CD4-positive, alpha-beta T cell treated with Interleukin-12 subunit alpha and Interleukin-12 subunit beta, for 1 hour (primary cell): ENCODE measurements at places on chromosomes 7 and 10.
A peak's percentile ranks its signal among the peaks of the same experiment; 100 is the strongest.

DNA sequence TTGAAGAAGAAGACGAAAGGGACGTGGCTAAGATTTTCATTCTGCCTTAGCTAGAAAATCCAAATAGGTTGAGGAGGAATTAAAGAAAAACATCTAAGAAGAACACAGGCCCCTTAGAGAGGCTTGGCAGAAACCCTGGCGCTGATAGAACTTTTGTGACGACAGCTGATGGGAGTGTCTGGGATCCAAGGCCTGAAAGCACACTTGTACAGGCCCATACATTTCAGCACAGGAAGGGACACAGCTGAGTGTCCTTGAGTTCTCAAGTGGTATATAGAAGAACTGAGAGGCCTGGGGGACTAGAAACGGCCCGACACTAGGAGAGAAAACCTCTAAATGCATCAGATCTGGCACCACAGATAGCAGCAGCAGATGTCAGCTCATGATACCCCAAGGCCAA lies 39.5 kb downstream of the PRPS1L1 start:
- no peak for DNase-seq

GRCh38 chr7:71229699-71230098 lies 97.8 kb downstream of the GALNT17 start:
- DNase-seq = no peak

GRCh38 chr10:78437407-78437768 lies 403.7 kb downstream of the RPS24 start:
- no peak for DNase-seq

- DNase-seq = no peak
These were observed 18.9 kb downstream of the RGR start for GRCh38 chr10:84263716-84264115.

- peak; percentile 28 for DNase-seq
These were observed 261.1 kb upstream of the CSTF2T start for GRCh38 chr10:51960494-51960895.

GRCh38 chr10:118041316-118041715 lies 5.4 kb downstream of the RAB11FIP2 start:
- DNase-seq = no peak

DNA sequence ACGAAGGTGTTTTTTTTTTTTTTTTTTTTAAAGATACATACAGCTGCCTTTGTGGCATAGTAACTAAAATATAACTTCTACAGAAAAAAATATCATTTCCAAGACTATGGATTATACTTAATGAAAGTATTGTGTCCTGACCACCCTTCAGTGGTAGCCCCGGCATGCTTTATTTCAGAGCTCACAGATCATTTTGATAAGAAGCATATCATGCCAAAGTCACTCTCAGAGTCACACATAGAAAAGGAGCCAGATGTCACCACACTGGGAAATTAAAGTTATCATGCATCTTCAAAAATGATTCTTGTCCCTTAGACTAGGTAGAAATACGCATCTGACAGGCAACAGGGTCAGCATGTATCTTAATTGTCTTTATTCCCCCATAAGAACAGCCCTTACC lies 3.0 kb downstream of the ADARB2 start:
- no peak for DNase-seq

- DNase-seq = no peak
These were observed 59.5 kb upstream of the CAV2 start for GRCh38 chr7:116439841-116440549.

GRCh38 chr10:77180104-77180503 lies 457.5 kb downstream of the KCNMA1 start:
- DNase-seq = no peak

- DNase-seq = peak; percentile 56
These were observed 9.7 kb downstream of the MDFIC start for GRCh38 chr7:114931656-114932011.

GRCh38 chr7:103447073-103447960 lies 1.3 kb upstream of the SLC26A5 start:
- peak; percentile 24 for DNase-seq

DNA sequence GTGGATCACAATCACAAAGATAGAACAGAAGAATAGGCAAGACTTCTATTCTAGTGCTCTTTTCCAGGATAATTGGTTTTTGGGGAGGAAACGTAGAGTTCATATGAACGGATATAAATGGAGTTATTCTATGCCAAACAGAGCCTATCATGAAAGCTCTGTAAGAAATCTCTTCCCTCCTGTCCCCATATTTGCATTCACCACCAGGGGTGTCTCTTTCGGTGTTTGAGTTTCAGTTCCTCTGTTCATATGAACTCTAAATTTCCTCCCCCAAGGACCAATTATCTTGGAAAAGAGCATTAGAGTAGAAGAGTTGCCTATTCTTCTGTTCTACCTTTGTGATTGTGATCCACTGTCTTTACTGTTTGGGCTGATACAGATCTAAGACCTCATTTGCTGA lies 48.3 kb upstream of the CDC14C start:
- no peak for DNase-seq

DNA sequence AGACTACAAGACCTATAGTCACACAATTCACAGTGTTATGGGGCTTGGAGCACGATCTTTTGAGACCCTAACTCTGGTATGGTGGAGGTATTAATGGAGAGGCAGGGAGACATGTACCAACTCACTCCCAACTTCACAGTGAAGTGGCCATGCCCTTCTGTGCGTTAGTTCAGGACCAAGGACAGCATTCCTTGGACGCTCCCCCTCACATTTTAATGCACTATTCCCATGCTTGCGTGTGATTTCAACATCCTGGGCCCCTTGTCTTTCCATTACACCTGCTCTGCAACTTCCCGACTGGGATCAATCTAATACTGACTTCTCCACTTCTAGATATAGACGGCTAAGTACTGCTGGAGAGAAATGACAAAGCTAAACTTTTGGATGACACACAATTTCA lies 72.7 kb downstream of the PLCE1 start:
- DNase-seq = no peak

- peak; percentile 31 for DNase-seq
These were observed 147.6 kb upstream of the AOAH start for GRCh38 chr7:36871863-36872262.

- no peak for DNase-seq
These were observed 5.0 kb downstream of the NDUFA5 start for GRCh38 chr7:123552641-123553040.

- DNase-seq = no peak
These were observed 151.7 kb downstream of the EGFR start for GRCh38 chr7:55170335-55171069.

- no peak for DNase-seq
These were observed 58.4 kb downstream of the ZNF22 start for GRCh38 chr10:45058992-45059561.

DNA sequence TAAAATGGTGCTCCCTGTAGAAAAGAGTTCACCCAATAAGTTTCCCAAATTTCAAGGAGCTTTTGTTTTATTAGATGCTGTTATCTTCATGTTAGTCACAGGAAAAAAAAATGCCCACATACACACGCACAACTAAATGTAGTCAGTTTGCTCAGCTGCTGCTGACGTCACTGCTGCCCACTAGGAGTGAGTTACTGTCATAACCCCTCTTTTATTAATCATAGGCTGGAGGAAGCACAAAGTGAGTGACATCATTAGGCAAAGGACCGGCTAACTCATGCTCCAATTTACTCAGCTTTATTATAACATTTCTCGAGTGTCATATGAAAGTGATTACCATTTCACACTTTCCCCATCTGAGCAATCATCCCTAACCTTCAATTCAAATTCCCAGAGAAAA lies 6.7 kb upstream of the INHBA start:
- DNase-seq = no peak

DNA sequence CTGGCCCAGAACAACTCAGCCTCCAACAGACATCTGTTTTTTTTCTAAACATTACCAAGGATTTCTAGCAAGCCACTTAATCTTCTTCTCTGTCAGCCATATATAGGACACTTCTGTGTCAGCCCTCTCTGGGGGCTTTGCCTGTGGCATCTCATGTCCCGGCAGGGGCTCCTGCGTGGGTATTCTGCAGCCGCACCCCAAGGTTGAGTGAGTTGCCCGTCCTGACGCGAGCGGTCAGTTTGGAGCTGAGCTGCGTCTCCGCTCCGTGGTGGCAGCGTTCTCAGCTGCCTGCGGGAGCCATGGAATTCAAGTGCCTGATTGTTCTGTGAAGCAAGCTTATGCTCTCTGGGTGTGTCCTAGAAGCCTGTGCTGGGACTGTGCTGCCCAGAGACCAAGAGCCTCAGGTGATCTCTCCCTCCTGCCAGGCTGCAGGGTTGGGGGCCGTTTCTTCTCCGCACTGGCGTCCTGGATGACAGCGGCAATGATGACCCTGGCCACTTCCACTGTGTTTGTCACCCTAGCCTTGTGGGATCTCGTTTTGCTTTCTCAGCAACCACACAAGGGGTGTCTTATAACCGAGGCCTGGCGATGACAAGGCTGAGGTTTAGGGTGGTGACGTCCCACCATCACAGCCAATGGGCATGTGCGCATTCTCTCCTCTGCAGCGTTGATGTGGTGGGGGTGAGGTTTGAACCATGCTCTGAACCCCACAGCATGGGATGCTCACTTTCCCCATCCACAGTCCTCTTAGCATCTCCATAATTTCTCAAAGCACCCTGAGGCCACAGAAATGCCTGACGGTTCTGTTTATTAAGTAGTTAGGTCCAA lies 612.6 kb upstream of the FOXK1 start:
- DNase-seq = no peak

GRCh38 chr7:156334636-156335035 lies 305.9 kb upstream of the RNF32 start:
- DNase-seq = no peak

DNA sequence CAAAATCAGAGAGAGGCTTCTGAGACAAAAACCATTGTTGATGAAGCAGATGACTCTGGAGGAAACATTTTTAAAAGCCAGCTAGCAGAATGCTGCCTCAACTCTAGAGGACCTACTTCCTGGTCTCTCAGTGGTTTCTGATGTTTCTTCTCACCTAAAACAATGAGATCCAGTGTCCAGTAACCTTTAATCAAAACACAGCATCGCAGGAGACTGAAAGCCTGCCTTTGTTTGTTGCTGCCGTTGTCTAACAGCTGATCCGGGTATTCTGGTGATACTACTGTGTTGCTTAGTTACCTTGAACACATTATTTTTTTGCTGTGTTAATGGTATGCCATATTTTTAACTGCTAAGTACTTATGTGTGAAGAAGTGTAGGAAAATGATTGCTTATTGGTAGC lies 70.9 kb downstream of the WIPF3 start:
- DNase-seq = no peak

GRCh38 chr10:84204122-84204521 lies 9.8 kb downstream of the CDHR1 start:
- DNase-seq = no peak

- no peak for DNase-seq
These were observed 107.5 kb downstream of the TNS3 start for GRCh38 chr7:47474211-47474936.

DNA sequence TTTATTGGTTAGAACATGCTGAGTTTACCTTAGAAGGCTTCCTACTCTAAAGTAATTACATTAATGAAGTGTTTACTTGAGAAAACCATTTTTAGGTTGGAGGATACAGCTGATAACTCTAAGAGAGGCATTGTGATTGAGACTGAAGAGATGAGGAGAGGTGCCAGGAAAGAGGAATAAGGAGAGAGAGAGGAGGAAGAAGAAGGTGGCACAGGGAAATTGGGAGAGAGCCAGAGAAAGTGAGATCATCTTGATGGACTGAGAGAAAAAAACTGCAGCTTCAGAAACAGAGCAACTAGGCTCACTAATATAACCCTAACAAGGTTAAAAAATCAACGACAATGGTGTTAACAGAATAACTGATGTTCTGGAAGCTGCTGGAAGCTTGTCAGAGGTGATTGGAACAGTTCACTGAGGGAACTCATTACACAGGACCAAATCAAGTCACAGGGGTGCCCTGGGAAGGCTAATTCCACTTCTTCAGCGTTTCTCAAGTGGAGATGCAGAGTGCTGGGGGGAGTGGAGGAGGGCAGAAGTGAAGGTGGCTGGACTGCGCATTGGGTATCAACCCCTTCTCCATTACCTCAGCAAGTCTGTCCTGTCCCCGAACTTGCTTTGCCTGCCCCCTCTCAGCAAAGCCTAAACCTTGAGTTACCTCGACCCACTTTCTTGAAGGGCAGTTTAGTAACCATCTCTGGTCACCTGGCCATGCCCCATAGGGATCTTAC lies 6.9 kb upstream of the SORBS1 start:
- DNase-seq = no peak

DNA sequence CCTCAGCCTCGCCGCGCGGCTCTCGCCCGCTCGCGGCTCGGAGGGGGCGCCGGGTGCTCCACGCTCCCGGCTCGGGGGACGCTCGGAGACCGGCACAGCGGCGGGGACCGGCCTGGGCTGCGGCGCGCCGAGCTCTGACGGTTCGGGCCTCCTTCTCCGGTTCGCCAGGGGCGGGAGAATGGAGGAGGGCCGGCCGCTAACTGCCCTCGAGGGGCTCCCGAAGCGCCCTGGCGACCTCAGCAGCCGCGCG lies 232 bp upstream of the GRID1 start:
- no peak for DNase-seq

DNA sequence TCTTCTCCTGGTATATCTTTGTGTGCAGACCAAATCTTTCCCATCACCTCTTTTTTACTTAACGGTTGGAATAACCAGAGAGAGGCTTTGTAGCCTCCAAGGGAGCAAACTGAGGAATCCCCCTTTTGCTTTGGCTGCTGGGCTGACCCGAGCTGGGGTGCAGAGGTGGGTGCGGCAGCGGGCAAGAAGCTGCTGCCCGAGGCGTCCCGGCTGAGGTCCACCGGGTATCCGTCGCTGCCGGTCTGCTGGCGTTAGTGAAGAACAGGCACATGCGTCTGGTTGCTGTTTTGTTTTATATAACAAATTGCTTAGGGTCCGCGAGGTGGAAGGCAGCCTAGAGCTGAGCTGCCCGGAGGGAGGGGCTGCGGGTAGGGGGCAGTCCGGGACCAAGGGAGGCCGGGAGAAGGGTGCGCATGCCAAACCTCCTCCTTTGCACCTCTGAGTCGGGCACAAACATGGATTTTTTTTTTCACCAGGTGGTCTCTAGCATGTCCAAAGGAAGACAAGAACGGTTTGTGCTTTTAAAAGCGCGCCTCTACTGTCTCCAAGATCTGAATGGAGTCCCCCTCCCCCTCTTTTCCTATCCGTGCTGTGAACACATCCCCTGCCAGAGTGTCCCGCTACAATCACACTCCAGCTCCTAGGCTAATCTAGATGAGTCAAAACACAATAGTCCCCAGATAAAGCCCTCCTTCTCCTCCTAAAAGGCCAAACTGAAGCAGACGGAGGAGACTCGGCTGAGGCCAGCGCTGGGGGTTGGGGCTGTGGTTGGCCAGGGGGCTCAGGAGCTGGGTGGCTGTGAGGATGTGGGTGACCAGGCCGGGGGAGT lies 6.8 kb upstream of the GATA3 start:
- no peak for DNase-seq
